ENCODE measurements at places on chromosomes 1 and 21. TPM values are rescaled to one million over a fixed set of nuclear protein-coding genes. Genes with fewer than 3 reads are reported as not detected.

Gene PALMD
- 7.0 TPM for total RNA-seq

Gene AGMAT
- total RNA-seq, result 0.19 TPM

Gene CELSR2
- 10.5 TPM for total RNA-seq

Gene RGS2
- total RNA-seq, result 7.6 TPM

Gene TMEM82
- not detected for total RNA-seq

Gene ANXA9
- total RNA-seq, result not detected

Gene CGN
- 1.7 TPM for total RNA-seq

Gene KRTAP12-2
- not detected for total RNA-seq

Gene FALEC
- total RNA-seq, result not detected

Gene FAM3B
- total RNA-seq, result not detected

Gene MIXL1
- total RNA-seq, result 0.18 TPM

Gene MAP3K7CL
- total RNA-seq, result 2.4 TPM

Gene TP73
- total RNA-seq, result 0.16 TPM

Gene ADGRL4
- total RNA-seq, result 9.5 TPM

Gene CRABP2
- 146 TPM for total RNA-seq

Gene TRIM45
- total RNA-seq, result 6.3 TPM

Gene TMEM53
- total RNA-seq, result 6.6 TPM

Gene FCRL5
- total RNA-seq, result not detected

Gene ELAPOR1
- total RNA-seq, result 0.31 TPM

Gene PATJ
- 11.9 TPM for total RNA-seq

Gene WDR64
- not detected for total RNA-seq

Gene LRRC41
- 90.7 TPM for total RNA-seq

Gene SLC6A17
- 1.6 TPM for total RNA-seq

Gene VPS72
- total RNA-seq, result 91.6 TPM

Gene PTGER3
- not detected for total RNA-seq

Gene COL8A2
- 8.2 TPM for total RNA-seq

Gene TLR5
- total RNA-seq, result not detected

Gene HCRTR1
- total RNA-seq, result 0.50 TPM

Gene NHLH1
- 0.31 TPM for total RNA-seq

Gene FCRL2
- total RNA-seq, result not detected
